Lung (tissue), 17 donors: ENCODE measurements at places on chromosomes 2 and 18. TPM values are rescaled to one million over a fixed set of nuclear protein-coding genes. Genes with fewer than 3 reads are reported as not detected.

DNA sequence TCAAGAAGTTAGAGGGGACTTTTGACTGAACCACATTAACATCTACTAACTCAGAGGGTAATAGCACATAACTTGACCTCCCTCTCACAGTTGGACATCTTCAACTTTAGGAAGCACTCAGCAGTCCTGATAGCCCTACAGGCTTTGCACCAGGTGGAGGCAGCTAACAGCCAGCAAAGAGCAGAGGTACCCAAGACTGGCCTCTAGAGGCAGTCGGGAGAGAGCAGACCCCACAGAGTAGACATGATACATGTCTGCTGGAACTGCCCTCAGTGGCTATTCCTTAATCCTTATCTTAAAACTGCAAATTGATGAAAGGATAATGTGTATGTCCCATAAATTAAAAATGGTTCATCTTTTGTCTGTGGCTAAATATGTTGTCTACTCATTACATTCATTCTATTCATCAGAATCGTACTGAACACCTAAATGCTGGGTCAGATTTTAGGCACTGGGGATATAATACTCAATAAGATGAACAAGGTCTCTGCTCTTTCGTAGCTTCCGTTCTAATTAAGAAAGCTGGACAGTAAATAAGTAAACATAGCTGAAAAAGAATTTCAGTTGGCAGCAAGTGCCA lies 49.8 kb downstream of the CAB39 start:
- no peak for DNase-seq
- H3K4me3 ChIP-seq = no peak overlapping the region
- H3K36me3 ChIP-seq = peaks cover 10% of the 10 kb centered on the region
- H3K4me1 ChIP-seq = peaks cover 11% of the 10 kb centered on the region
- H3K27ac ChIP-seq = no peak overlapping the region

GRCh38 chr2:105239924-105240323 lies 1.6 kb upstream of the GPR45 start:
- H3K4me1 ChIP-seq = no peaks in the 10 kb centered on the region
- H3K27me3 ChIP-seq = no peaks in the 10 kb centered on the region
- no peaks in the 10 kb centered on the region for H3K36me3 ChIP-seq
- DNase-seq = no peak

The ALLC gene
- total RNA-seq = not detected

The MSH6 gene
- 39.5 TPM for total RNA-seq

GRCh38 chr18:49813069-49813318 lies 339 bp downstream of the ACAA2 start:
- H3K27me3 ChIP-seq = no peaks in the 10 kb centered on the region
- no peak for DNase-seq
- peak overlapping the region; percentile 69 for H3K4me3 ChIP-seq
- peaks cover 3% of the 10 kb centered on the region for H3K4me1 ChIP-seq
- no peaks in the 10 kb centered on the region for H3K36me3 ChIP-seq

DNA sequence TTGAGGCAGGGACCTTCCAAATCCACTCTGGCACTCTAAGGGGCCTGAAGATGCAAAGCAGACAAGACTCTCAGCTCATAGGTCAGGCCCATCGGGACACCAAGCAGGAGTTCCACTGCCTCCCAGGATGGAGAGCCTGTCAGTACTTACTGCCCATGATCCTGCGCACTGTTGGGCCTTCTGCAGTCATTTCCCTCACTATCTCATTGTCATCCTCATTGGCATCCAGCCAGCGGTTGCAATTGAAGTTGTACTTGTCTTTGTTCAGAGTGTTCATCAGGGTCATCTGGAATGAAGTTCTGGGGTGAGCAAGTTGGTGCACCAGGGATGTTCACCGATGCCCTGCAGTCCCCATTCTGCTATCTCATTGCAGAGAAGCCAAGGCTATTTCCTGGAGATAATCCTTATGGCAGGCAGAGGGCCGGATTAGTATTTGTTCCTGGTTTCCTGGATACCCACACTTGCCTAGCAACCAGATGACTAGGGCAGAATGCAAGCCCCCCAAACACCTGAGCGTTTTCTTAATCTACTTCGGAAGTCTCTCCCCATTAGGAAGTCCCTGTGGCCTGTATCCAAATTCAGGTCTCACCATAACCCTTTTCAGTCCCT lies 65.1 kb downstream of the LOXHD1 start:
- H3K4me3 ChIP-seq = no peak overlapping the region
- no peak for DNase-seq
- H3K27ac ChIP-seq = no peak overlapping the region
- no peaks in the 10 kb centered on the region for H3K36me3 ChIP-seq
- no peaks in the 10 kb centered on the region for H3K4me1 ChIP-seq

DNA sequence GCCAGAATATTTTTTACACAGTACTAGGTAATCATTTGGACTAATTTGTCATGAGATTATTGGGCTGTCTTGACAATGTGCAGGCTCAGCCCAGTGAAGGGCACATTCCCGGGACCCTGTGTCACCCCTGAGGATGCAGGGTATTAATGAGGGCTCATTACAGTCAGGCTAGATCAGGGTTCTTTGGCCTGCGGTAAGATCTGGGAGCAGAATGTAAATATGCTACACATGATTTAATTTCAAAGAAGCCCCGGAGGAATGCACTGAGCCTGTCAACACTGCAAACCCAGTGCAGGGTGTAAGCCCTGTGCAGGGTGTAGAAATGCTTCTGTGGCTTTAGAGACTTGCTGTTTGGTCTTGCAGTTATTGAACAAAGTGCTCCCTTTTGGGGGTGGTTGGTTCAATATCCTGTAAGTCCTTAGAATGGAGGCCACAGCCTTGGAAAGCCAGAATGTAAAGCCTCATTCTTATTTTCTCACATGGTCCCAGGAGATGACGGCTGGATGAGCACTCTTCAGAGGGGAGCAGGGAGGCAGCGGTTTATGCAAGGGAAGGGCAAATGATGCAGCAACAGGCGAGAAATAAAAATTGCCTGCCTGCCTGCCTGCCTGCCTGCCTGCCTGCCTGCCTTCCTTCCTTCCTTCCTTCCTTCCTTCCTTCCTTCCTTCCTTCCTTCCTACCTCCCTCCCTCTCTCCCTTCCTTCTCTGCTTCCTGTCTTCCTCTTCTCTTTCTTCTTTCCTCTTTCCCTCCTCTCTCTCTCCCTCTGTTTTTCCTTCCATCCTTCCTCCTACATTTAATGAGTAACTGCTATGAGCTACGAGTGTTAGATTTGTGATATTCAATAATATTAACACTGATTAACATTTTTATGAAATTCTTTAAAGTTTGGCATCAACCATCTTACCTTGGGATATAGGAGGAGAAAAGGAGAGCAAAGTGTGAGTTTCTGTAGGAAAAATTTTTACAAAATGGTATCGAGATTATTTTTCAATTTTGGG lies 148.8 kb downstream of the VAPA start:
- no peak overlapping the region for H3K27ac ChIP-seq
- peaks cover 27% of the 10 kb centered on the region for H3K4me1 ChIP-seq
- no peak for DNase-seq
- H3K27me3 ChIP-seq = no peaks in the 10 kb centered on the region
- no peak overlapping the region for H3K4me3 ChIP-seq
- no peaks in the 10 kb centered on the region for H3K36me3 ChIP-seq

DNA sequence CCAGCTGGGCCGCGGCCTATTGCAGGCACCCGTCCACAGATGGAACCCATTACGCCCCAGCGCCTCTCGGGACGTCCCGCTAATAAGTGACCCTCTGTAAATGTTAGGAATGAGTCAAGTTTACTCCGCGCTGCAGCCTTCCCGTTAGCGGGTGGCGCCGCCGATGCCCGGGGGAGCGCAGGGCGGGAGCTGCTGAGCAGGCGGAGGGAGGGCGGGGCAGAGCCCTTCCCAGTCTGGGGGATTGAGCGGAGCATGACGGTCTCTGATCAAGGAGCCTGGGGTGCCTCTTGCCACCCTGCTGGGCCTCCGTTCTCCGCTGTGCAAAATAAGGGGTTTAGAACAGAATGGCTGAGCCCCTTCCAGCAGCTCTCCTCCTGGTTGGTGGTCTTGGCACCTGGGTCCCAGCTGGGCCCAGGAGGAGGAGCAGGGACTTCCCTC lies 10.5 kb downstream of the CROCC2 start:
- no peak overlapping the region for H3K27ac ChIP-seq
- peak; percentile 95 for DNase-seq
- no peaks in the 10 kb centered on the region for H3K36me3 ChIP-seq
- no peaks in the 10 kb centered on the region for H3K27me3 ChIP-seq
- H3K4me1 ChIP-seq = peaks cover 13% of the 10 kb centered on the region

- no peak overlapping the region for H3K4me3 ChIP-seq
- no peaks in the 10 kb centered on the region for H3K27me3 ChIP-seq
- H3K27ac ChIP-seq = no peak overlapping the region
- no peaks in the 10 kb centered on the region for H3K4me1 ChIP-seq
Observed at GRCh38 chr18:12474876-12475275, 67.1 kb downstream of the PRELID3A start.

GRCh38 chr2:67479261-67479660 lies 82.1 kb downstream of the ETAA1 start:
- H3K4me1 ChIP-seq = peaks cover 35% of the 10 kb centered on the region
- no peak overlapping the region for H3K4me3 ChIP-seq
- no peaks in the 10 kb centered on the region for H3K36me3 ChIP-seq

- no peaks in the 10 kb centered on the region for H3K4me1 ChIP-seq
- no peak overlapping the region for H3K27ac ChIP-seq
- H3K36me3 ChIP-seq = no peaks in the 10 kb centered on the region
- DNase-seq = peak; percentile 26
Observed at GRCh38 chr18:66872277-66872676, 268.4 kb upstream of the CDH19 start.

The AQP12A gene
- not detected for total RNA-seq

GRCh38 chr2:19607931-19608771 lies 249.7 kb upstream of the OSR1 start:
- DNase-seq = no peak
- no peaks in the 10 kb centered on the region for H3K36me3 ChIP-seq
- H3K27me3 ChIP-seq = no peaks in the 10 kb centered on the region
- no peak overlapping the region for H3K4me3 ChIP-seq

DNA sequence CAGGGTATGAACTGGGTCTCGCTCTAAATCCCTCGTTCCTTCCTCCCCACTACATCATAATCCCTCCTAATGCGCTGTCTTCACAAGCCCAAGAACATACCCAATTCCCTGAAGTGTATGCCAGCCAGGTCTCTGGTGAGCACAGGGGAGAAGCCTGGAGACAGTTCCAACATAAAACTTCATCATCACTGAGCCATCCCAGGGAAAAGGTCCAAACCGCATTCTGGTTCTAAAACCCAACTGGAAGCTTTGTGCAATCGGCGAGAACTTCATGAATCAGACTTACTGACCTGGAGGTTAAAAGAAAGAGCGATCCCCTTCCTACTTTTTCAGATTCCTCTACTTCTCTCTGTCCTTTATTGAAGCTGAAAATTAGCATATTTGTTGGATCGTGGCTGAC lies 132.7 kb downstream of the ALPK2 start:
- H3K27me3 ChIP-seq = no peaks in the 10 kb centered on the region
- no peaks in the 10 kb centered on the region for H3K36me3 ChIP-seq
- peaks cover 45% of the 10 kb centered on the region for H3K4me1 ChIP-seq
- no peak overlapping the region for H3K27ac ChIP-seq
- no peak for DNase-seq
- no peak overlapping the region for H3K4me3 ChIP-seq

GRCh38 chr18:69757733-69758132 lies 189.9 kb downstream of the CD226 start:
- no peak overlapping the region for H3K4me3 ChIP-seq
- H3K36me3 ChIP-seq = no peaks in the 10 kb centered on the region
- peak; percentile 18 for DNase-seq
- no peaks in the 10 kb centered on the region for H3K4me1 ChIP-seq

DNA sequence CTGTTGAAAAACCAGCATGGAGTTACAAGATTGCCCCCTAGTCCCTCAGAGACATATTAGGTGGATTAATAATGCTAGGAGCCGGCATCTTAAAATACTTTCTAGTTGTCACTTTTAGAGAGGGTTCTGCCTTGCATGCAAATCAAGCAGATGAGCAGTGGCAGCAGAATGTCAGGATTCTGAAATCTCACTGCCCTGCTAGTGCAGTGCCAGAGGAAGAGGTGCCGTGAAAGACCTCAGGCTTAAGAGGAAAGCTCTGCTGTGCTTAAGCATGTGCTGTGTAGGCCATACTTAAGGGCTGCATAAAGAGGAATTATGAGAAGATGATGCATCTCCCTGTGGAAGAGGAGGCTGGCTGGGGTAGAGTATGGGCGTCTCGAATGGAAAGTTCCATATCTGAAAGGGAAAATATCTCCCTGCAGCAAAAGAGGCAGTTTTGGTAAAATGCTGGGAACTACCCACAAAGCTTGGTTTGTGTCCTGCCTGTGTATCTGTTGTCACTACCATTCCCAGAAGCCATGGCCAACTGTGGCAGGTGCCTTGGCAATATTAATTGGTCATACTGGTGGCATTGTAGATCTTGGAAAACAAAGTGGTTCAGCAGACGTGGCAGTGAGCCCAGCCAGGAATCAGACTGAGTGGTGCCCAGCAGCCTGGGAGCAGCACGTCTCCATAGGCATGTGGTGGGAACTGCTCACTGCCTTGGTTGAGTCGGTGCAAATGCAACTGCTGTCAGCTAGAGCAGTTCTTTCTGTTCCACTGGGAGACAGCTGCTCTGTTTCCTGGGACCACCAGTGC lies 131.9 kb downstream of the EVA1A start:
- H3K27me3 ChIP-seq = no peaks in the 10 kb centered on the region
- H3K4me3 ChIP-seq = no peak overlapping the region
- no peak overlapping the region for H3K27ac ChIP-seq

- H3K27me3 ChIP-seq = no peaks in the 10 kb centered on the region
- H3K4me3 ChIP-seq = no peak overlapping the region
- DNase-seq = no peak
- H3K4me1 ChIP-seq = no peaks in the 10 kb centered on the region
- no peaks in the 10 kb centered on the region for H3K36me3 ChIP-seq
Observed at GRCh38 chr2:239539776-239540100, 138.9 kb upstream of the HDAC4 start.

The NIFK gene
- 34.9 TPM for total RNA-seq

The GPR17 gene
- total RNA-seq = not detected

The LRATD1 gene
- 11.0 TPM for total RNA-seq

The GNAL gene
- total RNA-seq = 3.7 TPM

- no peaks in the 10 kb centered on the region for H3K36me3 ChIP-seq
- no peak overlapping the region for H3K4me3 ChIP-seq
- H3K27ac ChIP-seq = peak overlapping the region; percentile 37
- peaks cover 6% of the 10 kb centered on the region for H3K4me1 ChIP-seq
- DNase-seq = no peak
- H3K27me3 ChIP-seq = no peaks in the 10 kb centered on the region
Observed at GRCh38 chr2:24482251-24482971, 8.6 kb upstream of the NCOA1 start.

The KCNJ3 gene
- 0.31 TPM for total RNA-seq

The TEX51 gene
- total RNA-seq = not detected

DNA sequence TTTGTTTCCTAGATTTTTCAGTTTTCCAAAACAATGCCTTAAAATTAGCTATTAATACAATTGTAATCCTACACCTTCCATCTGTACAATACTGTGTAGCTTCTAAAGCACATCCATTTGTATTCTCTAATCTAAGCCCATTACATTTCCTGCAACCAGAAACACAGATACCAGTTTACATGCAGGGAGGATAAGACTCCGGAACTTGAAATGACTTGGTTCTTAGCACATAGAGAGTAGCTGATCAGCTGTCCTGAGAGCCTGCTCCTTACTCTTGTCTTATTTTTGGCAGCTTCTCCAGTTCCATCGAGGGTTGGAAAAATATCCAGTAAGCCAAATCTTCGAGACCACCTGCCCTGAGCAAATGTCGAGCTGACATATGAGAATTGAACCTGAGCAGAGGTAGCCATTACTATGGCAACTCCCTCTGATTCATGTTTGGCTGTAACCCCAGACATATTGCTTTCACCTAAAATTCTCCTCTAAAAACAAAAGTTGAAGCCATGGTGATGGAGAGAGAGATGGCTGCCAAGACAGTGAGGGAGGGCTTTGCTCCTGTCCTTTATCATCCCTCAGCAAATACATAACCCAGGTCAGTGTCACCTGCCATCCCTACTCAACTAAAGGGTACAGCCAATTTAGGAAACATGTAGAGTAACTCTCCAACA lies 542.8 kb downstream of the IRS1 start:
- H3K27ac ChIP-seq = no peak overlapping the region
- H3K27me3 ChIP-seq = no peaks in the 10 kb centered on the region
- no peak overlapping the region for H3K4me3 ChIP-seq
- H3K36me3 ChIP-seq = no peaks in the 10 kb centered on the region
- no peaks in the 10 kb centered on the region for H3K4me1 ChIP-seq
